Pulmonary artery endothelial cell (primary cell): ENCODE measurements at places on chromosomes 7 and 10. TPM values are rescaled to one million over a fixed set of nuclear protein-coding genes. Genes with fewer than 3 reads are reported as not detected.

Gene INHBA
- total RNA-seq, result 2.4 and 13.1 TPM in 2 replicates

Gene CELF2
- total RNA-seq, result 11.5 and 12.5 TPM in 2 replicates

Gene LIPN
- not detected in 2 replicates for total RNA-seq

Gene ATG9B
- total RNA-seq, result under 0.01 TPM in 1 of 2 replicates, not detected in the other

Gene NHLRC2
- total RNA-seq, result 14.3 and 15.5 TPM in 2 replicates

- DNase-seq, result no peak
Observed at GRCh38 chr10:132748135-132748534, 37.8 kb downstream of the NKX6-2 start.

GRCh38 chr7:47408675-47409074 is 173.2 kb downstream of the TNS3 start:
- DNase-seq, result no peak

DNA sequence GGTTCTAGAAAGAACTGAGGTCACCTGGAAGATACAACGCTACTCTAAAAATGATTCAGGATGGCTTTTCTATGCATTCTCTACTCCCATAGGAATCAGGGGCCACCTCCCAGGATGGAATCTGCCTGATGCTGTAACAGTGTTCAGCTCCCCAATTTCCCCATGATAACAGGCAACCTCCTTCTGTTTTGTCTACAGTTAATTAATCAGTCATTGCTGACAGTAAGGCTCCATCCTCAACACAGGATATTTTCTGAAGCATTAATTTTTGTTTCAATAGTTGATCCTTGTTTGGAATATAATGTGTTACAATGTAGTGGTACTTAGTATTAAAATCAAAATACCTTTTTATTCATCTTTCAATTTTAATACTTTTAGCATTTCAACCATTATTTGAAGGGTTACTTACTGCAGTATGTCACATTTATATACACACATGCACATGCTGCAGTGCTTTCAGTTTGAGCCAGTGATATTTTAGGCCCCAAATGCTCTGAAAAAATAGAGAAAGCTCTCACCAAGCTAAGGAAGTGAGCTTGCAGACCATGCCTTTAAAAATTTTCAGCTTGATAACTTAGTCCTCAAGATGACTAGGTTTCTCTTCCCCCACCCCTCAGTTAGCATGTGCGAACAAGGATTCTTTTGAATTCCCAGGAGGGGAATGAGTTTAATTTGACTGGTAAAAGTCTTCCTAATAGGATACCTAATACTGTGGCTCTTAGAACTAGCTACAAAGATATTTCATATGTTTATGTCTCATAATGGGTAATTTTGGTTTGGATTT is 592 bp upstream of the PIK3CG start:
- no peak for DNase-seq

DNA sequence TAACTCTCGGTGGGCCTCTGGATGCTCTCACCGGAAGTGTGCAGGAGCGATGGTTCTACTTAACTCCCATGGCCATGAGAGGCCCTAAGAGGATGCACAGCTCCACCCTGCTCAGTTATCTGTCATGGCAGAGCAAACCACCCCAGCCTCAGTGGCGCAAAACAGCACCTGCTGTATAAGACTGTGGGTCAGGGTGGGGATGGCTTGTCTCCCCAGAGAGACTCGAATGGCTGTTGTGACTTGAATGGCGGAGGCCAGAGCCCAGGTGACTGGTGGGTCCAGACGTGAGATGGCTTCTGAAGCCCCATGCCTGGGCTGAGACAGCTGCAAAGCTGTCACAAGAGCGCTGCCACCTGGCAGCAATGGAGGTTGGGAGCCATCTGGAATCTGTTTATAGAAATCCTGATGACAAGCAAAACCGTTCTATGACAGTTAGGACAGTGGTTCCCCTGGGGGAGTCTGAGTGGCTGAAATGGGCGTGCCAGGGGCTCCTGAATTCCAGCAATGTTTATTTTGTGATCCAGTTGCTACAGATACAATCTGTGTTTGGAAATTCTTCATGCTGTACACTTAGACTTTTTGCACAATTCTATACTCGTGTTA is 490.5 kb downstream of the TCERG1L start:
- DNase-seq, result no peak

- DNase-seq, result no peak
Observed at GRCh38 chr10:1205450-1206030, 149.4 kb downstream of the WDR37 start.

GRCh38 chr10:35276889-35277288 is 59.4 kb upstream of the CCNY start:
- DNase-seq, result no peak

GRCh38 chr7:148563583-148564274 is 26.8 kb upstream of the C7orf33 start:
- DNase-seq, result no peak

DNA sequence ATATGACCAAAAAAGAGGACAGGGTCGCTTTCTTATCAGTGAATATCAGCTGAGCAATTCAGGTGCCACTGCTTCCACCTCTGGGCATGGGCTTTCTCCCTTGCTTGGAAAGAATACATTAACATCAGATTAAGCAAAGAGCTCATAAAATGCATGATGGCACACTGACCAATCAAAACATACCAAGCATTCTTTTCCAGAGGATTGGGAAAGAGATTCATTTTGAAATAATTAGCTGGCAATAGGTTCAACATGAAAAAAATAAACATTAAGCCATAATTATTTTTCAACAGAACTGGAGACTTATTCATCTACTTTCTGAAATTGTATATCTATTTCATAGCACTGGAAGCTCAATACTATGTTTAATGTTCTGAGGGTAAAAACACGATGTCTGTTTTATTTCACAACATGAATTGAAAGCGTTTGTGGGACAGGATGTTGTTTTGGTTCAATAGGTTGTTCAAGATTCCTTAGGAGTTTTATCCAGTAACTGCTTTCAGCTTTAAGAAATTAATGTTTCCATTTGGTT is 53.2 kb downstream of the TFAM start:
- DNase-seq, result no peak

DNA sequence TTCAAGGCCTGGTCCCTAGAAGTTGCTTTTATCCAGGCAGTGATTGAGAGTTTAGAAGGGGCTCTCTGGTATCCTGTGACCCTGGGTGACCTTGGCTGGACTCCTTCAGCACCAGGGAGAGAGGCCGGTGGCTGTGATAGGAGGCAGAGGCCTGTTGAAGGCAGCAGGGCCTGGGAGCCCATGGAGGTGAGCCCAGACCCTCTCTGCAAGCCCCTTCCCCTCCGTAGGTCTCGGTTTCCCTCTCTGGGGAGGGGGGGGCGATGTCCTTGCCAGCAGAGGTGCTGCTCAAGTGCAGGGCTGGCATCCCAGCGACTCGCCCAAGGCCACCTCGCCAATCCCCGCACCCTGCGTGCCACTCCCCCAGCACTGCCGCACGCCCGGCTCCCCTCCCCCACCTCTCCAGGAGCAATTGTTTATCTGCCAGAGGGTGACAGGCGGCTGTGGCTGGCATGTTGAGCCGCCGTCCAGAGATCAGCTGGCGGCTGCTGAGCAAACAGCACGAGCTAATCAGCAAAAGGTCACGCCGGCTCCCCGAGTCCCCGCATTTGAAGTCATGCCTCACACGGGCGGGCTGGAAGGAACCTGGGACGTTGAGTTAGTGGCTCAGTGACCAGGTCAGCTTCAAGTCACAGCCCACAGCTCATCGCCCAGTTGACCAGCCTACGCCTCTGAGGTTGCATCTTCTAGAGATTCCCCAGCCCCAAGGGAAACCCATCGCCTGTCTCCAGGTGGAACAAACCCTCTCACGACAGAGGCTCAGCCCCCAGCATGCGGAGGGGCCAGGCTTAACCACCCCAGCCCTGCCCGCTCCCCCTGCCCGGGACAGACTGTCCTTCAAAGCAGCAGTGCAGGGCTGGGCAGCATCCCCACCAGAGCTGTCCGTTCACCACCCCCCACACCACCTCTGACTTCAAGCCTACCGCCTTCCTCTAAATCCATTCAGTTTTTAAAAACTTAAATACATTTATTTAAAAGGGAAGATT is 43.7 kb downstream of the ELFN1 start:
- no peak for DNase-seq
